ENCODE measurements at places on chromosomes 3 and 15. TPM values are rescaled to one million over a fixed set of nuclear protein-coding genes. Genes with fewer than 3 reads are reported as not detected.

The SPINT1 gene
- 0.36 TPM for total RNA-seq

The SHF gene
- total RNA-seq: 0.63 TPM

The TMEM207 gene
- total RNA-seq: not detected

The ASB14 gene
- total RNA-seq: not detected

The NDN gene
- total RNA-seq: 66.9 TPM

The PLAAT1 gene
- not detected for total RNA-seq

The CELF6 gene
- total RNA-seq: 0.23 TPM

Data from smooth muscle cell of the pulmonary artery (primary cell).